ENCODE measurements at places on chromosomes 6 and 20.

- DNase-seq = no peak
Measured at GRCh38 chr6:169996378-169997051, 245.1 kb downstream of the ERMARD start.

DNA sequence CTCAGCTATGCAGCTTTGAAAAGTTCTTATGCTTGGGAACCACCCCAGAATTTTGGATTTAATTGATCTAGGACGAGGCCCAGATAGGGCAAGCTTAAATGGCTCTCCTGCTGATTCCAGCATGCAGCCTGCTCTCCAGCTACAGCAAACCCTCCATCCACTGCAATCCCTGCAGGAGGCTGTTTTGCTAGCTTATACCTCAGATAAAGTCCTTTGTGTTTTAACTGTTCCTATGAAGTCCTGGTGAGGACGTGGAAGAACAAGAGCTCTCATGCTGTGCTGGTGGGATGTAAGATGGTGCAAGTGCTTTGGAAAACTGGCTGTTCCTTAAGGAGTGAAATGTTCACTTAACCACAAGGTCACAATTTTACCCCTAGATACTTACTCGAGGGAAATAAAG lies 25.5 kb upstream of the NXT1 start:
- DNase-seq = no peak

DNA sequence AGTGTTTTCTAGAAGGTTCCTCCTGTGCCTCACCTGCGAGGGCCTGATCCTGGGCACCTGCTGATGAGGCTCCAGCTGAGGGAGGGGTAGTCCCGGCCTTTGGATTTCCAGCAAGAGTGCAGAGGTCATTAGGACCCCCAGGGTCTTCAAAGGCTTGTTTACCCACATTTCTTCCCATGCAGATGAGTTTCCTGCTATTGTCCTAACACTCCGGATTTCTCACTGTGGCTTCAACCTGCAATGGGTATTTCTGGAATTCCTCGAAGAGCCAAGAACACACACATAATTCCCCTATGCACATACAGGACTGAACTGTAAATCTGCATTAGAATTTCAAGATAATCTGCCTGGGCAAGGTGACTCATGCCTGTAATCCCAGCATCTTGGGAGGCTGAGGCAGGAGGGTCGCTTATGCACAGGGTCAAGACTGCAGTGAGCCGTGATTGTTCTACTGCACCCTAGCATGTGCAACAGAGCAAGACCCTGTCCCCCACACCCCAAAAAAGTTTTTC lies 53.9 kb downstream of the ADNP start:
- DNase-seq = no peak

GRCh38 chr6:148169706-148170105 lies 172.9 kb upstream of the SASH1 start:
- no peak for DNase-seq

- DNase-seq = no peak
Measured at GRCh38 chr6:124487623-124488431, 474.4 kb upstream of the RNF217 start.

- DNase-seq = no peak
Measured at GRCh38 chr20:62237514-62237800, 864 bp upstream of the OSBPL2 start.

- peak; percentile 78 for DNase-seq
Measured at GRCh38 chr6:32970413-32971241, 2.2 kb downstream of the BRD2 start.

GRCh38 chr6:53979468-53980067 lies 131.7 kb upstream of the MLIP start:
- DNase-seq = peak; percentile 42

DNA sequence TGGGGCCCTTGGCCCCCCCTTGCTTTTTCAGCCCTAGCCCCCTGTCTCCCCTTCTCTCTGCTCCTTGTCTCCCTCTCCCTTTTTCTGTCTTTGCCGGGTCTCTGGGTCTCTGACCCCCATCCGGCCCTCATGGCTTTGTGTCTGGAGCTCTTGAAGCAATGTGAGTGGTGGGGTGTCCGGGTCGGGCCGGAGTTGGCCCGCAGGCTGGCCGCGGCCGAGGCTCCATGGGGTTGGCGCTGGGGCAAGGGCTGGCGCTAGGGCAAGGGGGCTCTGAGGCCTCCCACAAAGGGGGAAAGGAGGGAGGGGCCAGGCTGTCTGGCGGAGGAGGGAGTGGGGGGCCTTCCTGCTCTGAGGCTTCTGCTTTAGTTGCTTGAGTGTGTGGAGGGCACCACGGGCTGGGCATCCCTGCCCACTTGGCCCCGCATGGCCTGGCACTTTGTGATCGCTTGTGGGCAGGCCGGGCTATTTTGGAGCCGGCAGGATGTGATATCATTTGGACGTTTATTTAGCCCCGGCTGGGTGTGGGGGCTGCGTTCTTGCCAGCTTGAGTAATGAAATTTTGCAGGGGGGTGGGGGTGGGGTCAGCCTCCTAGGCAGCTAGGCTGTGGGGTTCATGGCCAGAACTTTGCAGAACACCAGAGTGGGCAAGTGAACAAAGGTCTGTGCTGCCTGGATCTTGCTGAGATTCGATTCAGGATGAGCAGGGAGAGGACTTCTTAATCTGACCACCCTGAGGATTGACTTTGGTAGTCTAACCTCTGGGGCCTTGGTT lies 78.7 kb upstream of the MYL9 start:
- DNase-seq = no peak

- DNase-seq = no peak
Measured at GRCh38 chr6:90109141-90109540, 187.5 kb downstream of the BACH2 start.

GRCh38 chr6:10177704-10178103 lies 237.2 kb downstream of the TFAP2A start:
- no peak for DNase-seq

GRCh38 chr6:169339731-169340309 lies 86.2 kb upstream of the THBS2 start:
- no peak for DNase-seq

GRCh38 chr6:161924516-161925116 lies 650.8 kb upstream of the AGPAT4 start:
- DNase-seq = no peak

DNA sequence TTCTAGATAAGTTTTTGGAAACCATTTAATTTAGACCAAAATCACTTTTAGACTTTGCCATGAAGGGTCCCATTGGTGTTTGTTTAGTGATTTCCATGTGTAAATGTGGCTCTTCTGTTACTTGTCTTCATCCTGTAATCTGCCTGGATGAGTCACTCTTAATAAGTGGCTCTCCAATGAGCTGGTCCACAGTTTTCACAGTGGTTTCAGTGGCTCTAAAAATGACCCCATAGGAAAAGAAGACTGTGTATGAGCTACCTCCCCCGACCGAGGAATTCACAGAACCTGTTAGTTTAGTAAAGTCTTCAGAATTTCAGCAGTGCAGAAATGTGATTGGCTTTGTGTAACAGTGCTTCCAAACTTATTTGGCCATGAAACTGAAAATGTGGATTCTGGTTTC lies 492.0 kb upstream of the MARCKS start:
- DNase-seq = no peak

GRCh38 chr6:26124781-26125685 lies 37.8 kb downstream of the HFE start:
- DNase-seq = no peak

DNA sequence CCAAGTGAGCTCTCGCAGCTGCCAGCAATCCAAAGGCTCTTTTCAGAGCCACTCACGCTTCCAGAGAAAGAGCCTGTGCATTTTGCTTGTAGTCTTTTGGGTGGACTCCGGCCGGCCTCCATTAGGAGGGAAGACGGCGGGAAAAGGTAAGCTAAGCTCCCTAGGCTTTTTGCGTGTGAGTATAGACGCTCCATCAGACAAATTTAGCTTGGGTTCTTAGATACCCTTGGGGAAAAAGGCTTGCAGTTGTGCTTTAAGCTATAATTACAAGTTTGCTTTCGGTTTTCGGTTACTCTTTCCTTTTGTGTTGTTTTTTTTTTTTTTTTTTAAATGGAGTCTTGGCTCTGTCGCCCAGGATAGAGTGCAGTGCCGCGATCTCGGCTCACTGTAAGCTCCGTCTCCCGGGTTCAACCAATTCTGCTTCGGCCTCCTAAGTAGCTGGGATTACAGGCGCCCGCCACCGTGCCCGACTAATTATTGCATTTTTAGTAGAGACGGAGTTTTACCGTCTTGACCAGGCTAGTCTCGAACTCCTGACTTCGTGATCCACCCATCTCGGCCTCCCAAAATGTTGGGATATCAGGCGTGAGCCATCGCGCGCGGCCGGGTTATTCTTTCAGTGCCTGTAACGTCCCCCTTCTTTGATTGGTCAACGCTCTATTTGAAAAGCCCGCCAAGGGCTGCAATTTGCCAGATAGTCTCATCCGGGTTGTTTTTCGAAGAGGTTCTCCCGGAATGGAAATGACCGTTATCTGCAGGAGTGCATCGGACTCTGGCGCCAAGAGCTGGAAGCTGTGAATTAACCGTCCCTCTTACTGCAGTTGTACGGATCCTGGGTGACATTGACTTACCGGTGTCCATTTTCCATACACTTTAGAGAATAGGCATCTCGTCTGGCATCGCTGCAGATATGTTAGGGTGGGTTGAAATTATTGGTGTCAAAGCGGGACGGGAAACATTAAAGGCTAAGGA lies 18.1 kb downstream of the OR2B2 start:
- peak; percentile 95 for DNase-seq

GRCh38 chr6:105087571-105088211 lies 92.1 kb downstream of the POPDC3 start:
- peak; percentile 76 for DNase-seq
